ENCODE measurements at places on chromosomes 4 and X. TPM values are rescaled to one million over a fixed set of nuclear protein-coding genes. Genes with fewer than 3 reads are reported as not detected.
A peak's percentile ranks its signal among the peaks of the same experiment; 100 is the strongest.

CXCL1 gene
- total RNA-seq: not detected

TSPAN7 gene
- not detected for total RNA-seq

GAGE12E gene
- total RNA-seq: not detected

HMGB3 gene
- total RNA-seq: 60.8 TPM

FGF13 gene
- total RNA-seq: not detected

GRCh38 chr4:173426064-173426463 lies 27.1 kb upstream of the SCRG1 start:
- H3K36me3 ChIP-seq: no peaks in the 10 kb centered on the region
- no peak overlapping the region for H3K27ac ChIP-seq
- peaks cover 2% of the 10 kb centered on the region for H3K27me3 ChIP-seq
- peaks cover 14% of the 10 kb centered on the region for H3K4me1 ChIP-seq

DNA sequence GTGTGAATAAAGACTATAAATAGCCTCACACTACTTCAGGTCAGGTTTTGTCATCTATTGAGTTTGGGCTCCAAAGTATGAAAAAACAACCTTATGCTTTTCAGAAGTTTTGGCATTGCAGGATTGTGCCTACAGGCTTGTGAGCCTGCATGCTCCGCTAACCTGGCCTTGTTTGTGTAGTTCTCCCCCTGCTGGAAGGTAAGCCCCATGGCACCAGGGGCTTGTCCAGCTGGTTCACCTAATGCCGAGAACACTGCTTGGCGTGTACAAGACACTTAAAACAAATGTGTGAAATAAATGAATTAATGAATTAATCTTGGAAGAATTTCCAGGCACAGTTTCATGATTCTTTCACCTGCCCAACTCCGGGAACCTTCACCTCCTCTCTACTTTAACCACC lies 1.8 kb upstream of the HSD17B10 start:
- no peak overlapping the region for H3K4me3 ChIP-seq
- no peak overlapping the region for H3K27ac ChIP-seq
- peaks cover 34% of the 10 kb centered on the region for H3K4me1 ChIP-seq
- peak; percentile 31 for DNase-seq
- H3K36me3 ChIP-seq: peaks cover 7% of the 10 kb centered on the region

GRCh38 chr4:24475756-24476155 lies 108.6 kb downstream of the DHX15 start:
- DNase-seq: no peak
- H3K27me3 ChIP-seq: peaks cover 54% of the 10 kb centered on the region
- H3K4me1 ChIP-seq: peaks cover 14% of the 10 kb centered on the region
- H3K27ac ChIP-seq: no peak overlapping the region
- H3K36me3 ChIP-seq: no peaks in the 10 kb centered on the region

GRCh38 chrX:15158736-15159406 lies 111.0 kb downstream of the ASB9 start:
- peaks cover 23% of the 10 kb centered on the region for H3K4me1 ChIP-seq
- H3K4me3 ChIP-seq: peak overlapping the region; percentile 78
- DNase-seq: peak; percentile 8
- H3K27me3 ChIP-seq: peaks cover 4% of the 10 kb centered on the region
